Stimulated activated CD4-positive, alpha-beta T cell treated with anti-CD3 and anti-CD28 coated beads, Interleukin-12 subunit alpha, Interleukin-12 subunit beta, amount 100 ng/mL, for 24 hours (primary cell): ENCODE measurements at places on chromosomes 12 and 14.

GRCh38 chr12:49588281-49588680, 17.2 kb downstream of the FAM186B start:
- DNase-seq, result no peak

- no peak for DNase-seq
Observed at GRCh38 chr14:24331731-24332267, 3.1 kb downstream of the ADCY4 start.

DNA sequence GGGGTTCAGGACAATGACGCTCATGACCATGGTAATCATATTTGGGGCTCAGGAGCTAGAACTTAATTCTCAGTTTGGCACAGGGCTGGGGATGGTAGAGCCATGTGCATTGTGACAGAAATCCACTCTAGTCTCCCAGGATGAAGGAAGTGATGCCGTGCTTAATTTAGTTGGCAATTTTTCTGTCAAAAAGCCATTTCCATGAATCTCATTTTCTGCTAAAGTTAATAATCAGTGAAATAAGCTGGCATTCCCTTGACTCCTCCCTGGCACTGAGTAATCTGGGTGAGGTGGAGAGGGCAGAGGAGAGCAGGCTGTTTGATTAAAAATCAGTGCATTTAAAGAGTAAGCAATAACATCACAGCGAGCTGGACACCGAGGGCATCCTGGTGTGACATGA, 45.0 kb upstream of the GPR68 start:
- no peak for DNase-seq

DNA sequence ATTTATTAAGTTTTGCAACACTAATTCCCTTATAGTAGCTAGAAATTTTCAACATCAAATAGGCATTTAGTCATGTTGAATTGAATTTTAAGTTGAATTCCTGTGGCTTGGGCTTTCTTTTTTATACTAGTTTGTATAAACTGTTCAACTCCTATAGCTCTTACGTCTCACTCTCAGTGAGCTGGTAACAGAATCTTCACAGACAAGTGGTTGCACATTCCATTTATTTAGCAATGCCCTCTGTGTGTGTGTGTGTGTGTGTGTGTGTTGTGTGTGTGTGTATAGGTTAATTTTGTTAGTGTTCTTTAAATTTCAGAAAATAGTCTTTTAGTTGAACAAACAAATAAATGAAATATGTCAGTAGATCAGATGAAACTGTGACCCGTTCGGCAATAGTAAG, 425.0 kb downstream of the NPAS3 start:
- DNase-seq, result no peak

DNA sequence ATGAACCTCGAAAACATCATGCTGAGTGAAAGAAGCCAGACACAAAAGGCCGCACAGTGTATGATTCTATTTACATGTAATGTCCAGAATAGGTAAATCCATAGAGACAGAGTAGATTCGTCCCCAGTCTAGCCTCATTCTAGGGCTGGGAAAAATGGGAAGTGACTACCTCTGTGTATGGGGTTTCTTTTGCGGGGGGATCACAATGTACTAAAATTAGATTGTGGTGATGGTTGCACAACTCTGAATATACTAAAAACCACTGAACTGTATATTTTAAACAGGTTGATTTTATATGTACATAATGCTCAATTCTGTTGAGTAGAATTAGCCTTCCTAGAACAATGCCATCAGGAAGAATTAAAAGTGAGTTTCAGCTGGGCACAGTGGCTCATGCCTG, 6.3 kb upstream of the RILPL2 start:
- DNase-seq, result no peak

- no peak for DNase-seq
Observed at GRCh38 chr12:97093187-97093683, 186.2 kb downstream of the NEDD1 start.

- no peak for DNase-seq
Observed at GRCh38 chr12:53344487-53344823, 8.3 kb upstream of the SP7 start.
